ENCODE measurements at places on chromosomes 5 and 9.

DNA sequence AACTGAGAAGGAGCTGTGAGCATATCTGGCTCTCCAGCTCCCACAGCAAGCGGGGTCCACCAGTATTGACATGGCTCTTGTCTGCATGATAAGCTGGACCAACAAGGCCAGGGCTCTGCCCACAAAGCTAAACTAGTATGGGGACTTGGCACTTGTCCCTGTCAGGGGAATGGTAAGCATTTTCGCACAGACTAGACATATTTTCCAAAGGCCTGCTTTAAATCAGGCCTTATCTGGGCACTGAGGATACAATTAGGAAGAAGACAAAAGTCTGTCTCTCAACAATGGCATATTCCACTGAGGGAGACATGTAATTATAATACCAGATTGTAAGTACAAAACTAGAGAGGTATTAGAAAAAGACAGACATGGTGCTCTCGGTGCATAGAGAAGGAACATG, 32.1 kb downstream of the CSF2 start:
- no peaks in the 10 kb centered on the region for H3K36me3 ChIP-seq
- no peaks in the 10 kb centered on the region for H3K27me3 ChIP-seq
- no peak overlapping the region for H3K27ac ChIP-seq
- no peaks in the 10 kb centered on the region for H3K4me1 ChIP-seq
- no peak overlapping the region for H3K4me3 ChIP-seq
- DNase-seq, result no peak

DNA sequence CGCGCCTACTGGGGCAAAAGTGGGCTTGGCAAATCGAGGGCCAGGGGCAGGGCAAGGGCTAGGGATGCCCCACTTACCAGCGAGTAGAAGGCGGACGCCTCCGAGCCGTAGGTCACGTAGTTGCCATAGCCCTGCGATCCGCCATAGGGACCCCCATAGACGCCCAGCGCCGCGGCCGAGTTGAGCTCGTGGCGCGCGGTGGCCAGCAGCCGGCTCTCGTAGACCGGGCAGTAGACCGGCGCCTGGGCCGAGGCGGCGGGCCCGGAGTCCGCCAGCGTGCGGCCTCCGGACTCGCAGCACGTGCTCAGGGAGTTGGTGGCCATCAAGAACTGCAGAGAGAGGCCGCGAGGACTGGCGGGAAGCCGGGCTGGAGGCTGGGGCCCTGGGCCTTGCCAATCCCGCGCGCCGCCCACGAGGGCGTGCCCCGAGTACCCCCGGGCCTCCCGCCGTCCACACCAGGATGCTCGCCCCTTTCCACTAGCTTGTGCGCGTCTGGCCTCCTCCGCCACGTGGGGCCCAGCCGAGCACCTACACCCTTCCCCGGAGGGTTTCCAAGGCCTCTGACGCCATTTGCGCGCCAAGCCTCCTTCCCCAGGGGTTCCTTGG, 891 bp downstream of the IRX4 start:
- peaks cover 2% of the 10 kb centered on the region for H3K27me3 ChIP-seq
- H3K4me3 ChIP-seq, result no peak overlapping the region
- H3K36me3 ChIP-seq, result no peaks in the 10 kb centered on the region

- H3K27me3 ChIP-seq, result no peaks in the 10 kb centered on the region
- H3K27ac ChIP-seq, result no peak overlapping the region
- no peaks in the 10 kb centered on the region for H3K36me3 ChIP-seq
- DNase-seq, result no peak
Measured at GRCh38 chr5:143105216-143105905, 298.1 kb downstream of the NR3C1 start.

DNA sequence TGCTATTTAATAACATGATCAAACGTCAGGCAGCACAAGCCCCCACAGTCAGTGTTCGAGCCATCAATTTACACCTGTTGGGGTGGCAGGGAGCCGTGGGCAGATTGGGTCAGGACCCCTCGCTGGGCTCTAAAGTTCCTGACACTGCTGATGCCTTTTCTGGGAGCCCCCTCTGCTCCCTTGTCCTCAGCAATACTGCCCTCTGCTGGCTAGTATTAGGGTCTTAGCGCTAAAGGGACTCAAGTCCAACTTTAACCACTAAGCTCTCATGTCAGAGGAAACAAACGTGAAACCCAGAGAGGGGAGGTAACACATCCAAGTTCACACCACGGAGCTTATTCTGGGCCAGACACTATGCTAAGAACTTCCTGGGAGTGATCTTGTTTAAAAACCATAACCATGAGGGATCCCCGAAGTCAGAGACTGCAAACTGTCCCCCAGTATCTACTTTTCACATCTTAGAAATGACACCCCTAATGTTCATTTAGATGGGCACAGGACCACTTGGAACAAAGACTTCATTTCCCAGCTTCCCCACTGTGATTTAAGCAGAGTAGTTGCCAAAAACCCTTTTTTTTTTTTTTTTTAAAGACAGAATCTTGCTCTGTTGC, 20.4 kb downstream of the ANKS6 start:
- no peaks in the 10 kb centered on the region for H3K36me3 ChIP-seq
- H3K4me3 ChIP-seq, result no peak overlapping the region
- no peak overlapping the region for H3K27ac ChIP-seq
- no peaks in the 10 kb centered on the region for H3K27me3 ChIP-seq
- H3K4me1 ChIP-seq, result no peaks in the 10 kb centered on the region
- no peak for DNase-seq

GRCh38 chr9:131104016-131104740, 7.8 kb downstream of the AIF1L start:
- H3K36me3 ChIP-seq, result no peaks in the 10 kb centered on the region
- H3K4me1 ChIP-seq, result peaks cover 1% of the 10 kb centered on the region
- DNase-seq, result no peak

DNA sequence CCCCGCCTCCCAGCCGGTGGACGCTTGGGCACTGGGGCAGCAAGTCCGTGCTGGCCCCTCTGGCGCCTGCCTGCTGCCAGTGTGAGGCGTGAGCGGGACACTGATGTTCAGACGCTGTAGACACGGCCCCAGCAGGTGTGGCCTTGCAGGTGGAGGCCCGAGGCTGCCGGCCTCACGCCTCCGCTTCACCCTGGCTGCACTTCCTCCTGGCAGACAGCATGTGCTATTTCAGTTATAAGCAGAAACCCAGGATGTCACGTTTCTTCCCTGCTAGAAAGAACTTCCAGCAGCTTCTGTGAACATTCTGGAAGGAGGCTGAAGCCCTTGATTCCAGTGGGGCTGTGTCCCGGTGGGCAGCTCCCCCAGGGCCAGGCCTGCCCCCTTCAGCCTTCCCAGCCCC, 114.8 kb upstream of the FCN2 start:
- DNase-seq, result no peak
- H3K27ac ChIP-seq, result no peak overlapping the region
- no peaks in the 10 kb centered on the region for H3K4me1 ChIP-seq
- no peak overlapping the region for H3K4me3 ChIP-seq
- no peaks in the 10 kb centered on the region for H3K27me3 ChIP-seq

GRCh38 chr9:129455151-129455995, 165.5 kb downstream of the C9orf50 start:
- peaks cover 25% of the 10 kb centered on the region for H3K4me1 ChIP-seq
- H3K36me3 ChIP-seq, result no peaks in the 10 kb centered on the region
- no peak for DNase-seq
